ENCODE measurements at places on chromosomes 12 and 14. TPM values are rescaled to one million over a fixed set of nuclear protein-coding genes. Genes with fewer than 3 reads are reported as not detected.

ZDHHC22 gene
- not detected for polyA plus RNA-seq

FLRT2 gene
- 1.5 TPM for polyA plus RNA-seq

GRCh38 chr12:10073261-10073660 is 25.5 kb downstream of the CLEC1A start:
- DNase-seq = no peak
- H3K4me3 ChIP-seq = no peak overlapping the region
- no peaks in the 10 kb centered on the region for H3K36me3 ChIP-seq
- no peaks in the 10 kb centered on the region for H3K27me3 ChIP-seq

DNA sequence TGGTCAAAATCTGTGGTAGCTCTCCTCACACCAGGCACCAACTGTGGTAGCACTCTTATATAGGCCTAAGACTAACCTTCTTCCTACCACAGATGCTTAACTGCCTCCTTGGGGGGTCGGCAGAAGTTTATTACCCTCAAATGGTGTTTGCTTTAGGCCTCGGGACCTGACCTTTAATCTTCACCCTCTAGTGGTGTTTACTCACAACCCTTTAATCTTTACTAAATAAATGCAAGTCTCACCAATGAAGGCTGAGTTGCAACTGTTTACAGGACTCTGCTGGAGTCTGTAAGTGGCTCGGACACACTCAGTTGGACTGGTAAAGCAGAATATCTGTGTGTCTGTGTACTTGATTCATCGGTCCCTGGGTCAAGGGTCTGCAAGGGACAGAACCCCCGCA is 29.4 kb downstream of the CCER1 start:
- H3K27me3 ChIP-seq = no peaks in the 10 kb centered on the region
- no peaks in the 10 kb centered on the region for H3K4me1 ChIP-seq
- H3K36me3 ChIP-seq = no peaks in the 10 kb centered on the region

DNA sequence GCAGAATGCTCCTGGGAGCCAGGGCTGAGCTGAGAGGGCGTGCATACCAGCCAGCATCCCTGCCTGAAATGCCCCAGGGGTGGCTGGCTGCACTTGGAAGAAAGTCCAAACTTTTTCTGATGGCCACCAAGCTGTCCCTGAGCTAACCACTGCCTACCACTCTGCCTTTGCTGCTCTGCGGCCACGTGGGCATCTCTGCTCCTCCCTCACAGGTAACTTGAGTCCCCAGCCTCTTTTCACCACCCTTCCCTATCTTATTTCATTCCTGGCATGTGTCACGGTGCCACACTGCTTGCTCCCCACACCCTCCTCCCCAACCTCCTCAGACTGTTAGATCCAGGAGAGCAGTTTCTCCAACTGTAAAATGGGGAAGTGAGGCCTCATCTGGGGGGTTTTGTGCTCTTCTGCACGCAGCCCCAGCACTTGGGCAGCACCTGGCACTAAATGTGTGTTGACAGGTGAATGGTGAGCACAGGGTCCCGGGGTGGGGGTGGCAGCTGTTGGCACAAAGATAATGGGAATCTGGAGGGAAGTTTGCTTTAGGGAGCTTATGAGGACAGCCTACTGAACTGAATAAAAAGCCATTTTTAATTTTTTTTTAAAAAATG is 113.0 kb downstream of the GLT1D1 start:
- no peak overlapping the region for H3K4me3 ChIP-seq
- H3K27ac ChIP-seq = no peak overlapping the region
- no peaks in the 10 kb centered on the region for H3K36me3 ChIP-seq
- no peak for DNase-seq
- H3K27me3 ChIP-seq = peaks cover 47% of the 10 kb centered on the region
- no peaks in the 10 kb centered on the region for H3K4me1 ChIP-seq

DNA sequence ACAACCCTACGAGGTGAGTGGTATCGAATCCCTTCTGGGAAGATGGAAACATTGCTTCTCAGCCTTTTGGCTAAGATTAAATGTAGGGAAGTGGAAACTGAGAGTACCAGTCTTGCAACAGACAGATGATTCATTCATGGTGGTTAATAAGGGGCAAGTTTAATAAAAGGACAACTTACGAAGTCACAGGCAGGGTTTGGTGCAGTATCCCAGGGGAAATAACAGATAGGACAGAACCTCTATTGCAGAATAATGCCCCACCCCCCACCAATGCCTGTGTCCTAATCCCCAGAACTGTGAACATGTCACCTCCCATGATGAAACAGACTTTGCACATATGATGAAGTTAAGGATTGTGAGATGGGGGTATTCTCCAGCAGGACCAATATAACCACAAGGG is 212.5 kb downstream of the TBX5 start:
- H3K27me3 ChIP-seq = no peaks in the 10 kb centered on the region
- no peak overlapping the region for H3K27ac ChIP-seq
- H3K4me1 ChIP-seq = no peaks in the 10 kb centered on the region
- H3K36me3 ChIP-seq = no peaks in the 10 kb centered on the region
- no peak overlapping the region for H3K4me3 ChIP-seq

RASSF9 gene
- 1.3 TPM for polyA plus RNA-seq

DNA sequence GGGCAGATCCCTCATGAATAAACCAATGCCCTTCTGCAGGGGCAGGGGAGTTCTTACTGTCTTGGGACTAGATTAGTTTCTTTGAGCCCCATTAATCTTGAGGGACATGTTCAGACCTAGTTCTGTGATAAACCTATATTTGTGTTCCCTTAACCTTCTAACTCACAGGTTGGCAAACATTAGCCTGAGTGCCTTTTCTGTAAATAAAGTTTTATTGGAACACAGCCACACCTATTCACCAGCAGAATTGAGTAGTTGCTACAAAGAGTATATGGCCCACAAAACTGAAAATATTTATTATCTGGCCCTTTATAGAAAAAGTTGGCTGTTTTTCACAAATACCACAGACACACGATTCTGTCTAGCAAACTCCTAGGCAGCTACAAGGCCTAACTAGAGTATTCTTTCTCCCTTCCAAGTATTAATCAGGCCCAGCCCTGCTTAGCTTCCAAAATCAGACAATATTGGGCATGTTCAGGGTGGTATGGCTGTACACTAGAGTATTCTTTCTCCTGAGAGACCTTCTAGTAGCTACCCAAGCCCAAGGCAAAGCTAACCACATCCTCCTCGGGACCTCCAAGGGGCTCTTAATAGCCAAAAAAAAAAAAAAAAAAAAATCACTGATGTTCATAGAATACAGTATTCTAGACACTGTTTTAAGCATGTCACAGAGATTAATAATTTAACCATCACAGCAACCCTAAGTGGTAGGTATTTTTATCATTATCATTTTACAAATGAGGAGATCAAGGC is 199.3 kb upstream of the PWP1 start:
- H3K4me1 ChIP-seq = no peaks in the 10 kb centered on the region
- no peak for DNase-seq
- no peak overlapping the region for H3K4me3 ChIP-seq
- H3K27ac ChIP-seq = no peak overlapping the region
- no peaks in the 10 kb centered on the region for H3K27me3 ChIP-seq

DNA sequence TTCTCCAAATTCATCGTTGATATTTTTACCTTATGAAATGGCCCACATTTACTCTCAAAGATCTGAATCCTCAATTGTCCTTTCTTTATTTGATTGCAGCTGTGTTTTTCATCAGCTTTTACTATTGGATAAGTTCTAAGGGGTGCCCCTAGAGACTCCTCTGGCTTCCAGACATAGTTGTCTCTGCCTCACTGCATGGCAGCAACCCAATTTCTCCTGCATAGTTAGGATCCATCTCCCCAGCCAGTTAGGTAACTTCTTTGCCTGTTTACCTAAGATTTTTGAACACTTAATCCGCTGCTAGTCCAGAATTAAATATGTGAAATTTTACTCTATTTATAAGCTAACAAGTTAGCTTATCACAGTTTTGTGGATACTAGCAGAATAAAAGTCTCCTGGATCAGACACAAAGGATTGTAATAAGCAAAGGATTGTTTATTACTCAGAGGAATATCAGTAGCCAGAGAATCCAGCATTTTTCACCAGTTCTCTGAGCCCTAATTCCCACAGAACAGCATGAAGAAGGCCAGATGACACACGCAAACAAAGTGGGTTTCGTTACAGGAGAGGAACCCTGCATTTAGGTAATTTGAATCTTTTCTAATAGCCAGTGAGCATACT is 101.1 kb downstream of the BBS10 start:
- no peaks in the 10 kb centered on the region for H3K27me3 ChIP-seq
- no peak overlapping the region for H3K27ac ChIP-seq
- H3K4me3 ChIP-seq = no peak overlapping the region
- DNase-seq = no peak
